ENCODE measurements at places on chromosomes 2 and 18.
A peak's percentile ranks its signal among the peaks of the same experiment; 100 is the strongest.

GRCh38 chr2:198775737-198776136 is 682.0 kb downstream of the SATB2 start:
- DNase-seq = no peak

DNA sequence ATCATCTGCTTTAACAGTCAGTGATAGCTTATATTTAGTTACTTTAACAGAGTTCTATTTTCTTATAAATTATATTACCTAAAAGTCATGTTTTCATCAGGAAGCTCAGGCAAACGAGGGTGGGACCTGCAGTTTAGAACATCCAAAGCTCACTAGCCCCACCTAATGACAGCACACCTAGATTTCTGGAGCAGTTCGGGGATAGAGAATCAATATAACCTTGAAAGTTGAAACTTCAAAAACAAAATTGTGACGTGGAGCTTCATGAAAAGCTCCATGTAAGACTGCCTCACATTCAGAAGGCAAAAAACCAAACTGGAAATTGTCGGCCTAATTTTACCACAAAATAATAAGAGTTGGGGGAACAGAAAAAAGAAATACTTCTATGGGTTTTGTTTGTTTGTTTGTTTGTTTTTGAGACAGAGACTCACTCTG is 185.9 kb upstream of the CCDC150 start:
- DNase-seq = peak; percentile 37

- DNase-seq = no peak
These were observed 206.4 kb upstream of the SMAD2 start for GRCh38 chr18:48136827-48137373.

DNA sequence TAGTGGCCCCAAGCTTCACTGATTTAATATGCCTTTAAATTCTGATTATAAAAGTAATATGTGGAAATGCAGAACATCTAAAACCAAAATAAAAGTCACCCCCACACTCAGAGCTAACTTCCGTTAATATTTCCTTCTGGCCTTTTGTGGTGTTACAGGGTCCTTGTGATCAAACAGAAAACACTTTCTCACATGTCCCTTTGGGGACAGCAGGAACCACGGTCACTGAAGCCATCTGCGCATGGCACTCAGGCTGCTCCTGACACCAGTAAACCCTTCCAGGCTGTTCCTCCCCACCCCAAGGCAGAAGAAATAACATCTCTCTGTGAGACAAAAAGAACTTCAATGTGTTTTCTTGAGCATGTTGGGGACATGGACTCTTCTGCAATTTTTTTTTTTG is 25.1 kb upstream of the GPR17 start:
- no peak for DNase-seq

DNA sequence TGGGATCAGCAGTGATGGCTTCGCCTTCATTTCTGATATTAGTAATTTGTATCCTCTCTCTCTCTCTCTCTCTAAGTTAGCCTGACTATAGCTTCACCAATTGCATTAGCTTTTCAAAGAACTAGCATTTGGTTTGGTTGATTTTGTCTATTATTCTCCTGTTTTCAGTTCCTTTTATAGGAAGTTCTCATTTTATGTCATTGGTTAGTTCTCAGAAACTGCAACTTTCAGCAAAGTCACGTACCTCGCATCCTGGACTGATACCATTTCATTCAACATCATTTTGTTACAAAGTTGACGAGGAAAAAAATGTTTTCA is 450.8 kb downstream of the EIPR1 start:
- DNase-seq = no peak

DNA sequence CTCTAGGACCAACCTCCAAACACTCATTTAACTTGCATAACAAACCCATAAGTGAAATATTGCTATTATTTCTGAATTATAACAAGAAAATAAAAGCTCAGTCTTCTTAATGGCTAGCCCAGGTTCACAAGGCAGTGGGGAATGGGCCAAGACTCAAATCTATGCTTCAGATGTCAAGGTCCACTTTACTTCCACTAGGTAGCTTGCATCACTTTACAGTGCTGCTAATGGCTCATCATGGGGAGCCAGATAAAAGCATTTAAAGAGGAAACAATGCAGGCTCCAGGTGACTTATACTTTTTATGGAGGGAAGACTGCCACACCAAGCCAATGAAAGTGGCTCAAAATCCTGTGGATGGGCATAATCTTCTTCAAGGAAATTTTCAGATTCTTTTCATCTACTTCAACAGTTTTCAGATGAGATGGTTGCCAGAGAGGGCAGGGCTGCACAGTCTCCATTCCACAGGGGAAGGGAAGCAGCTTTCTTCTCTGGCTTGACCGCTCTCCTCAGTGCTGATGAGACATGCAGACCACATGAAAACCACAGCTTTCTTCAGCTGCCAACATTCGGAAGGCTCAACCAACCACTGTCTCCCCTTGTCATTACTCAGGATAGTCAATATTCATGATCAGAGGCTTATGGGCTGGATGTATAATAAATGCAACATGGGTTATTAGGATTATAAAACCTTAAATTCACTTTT is 361.9 kb upstream of the MEX3C start:
- DNase-seq = no peak

DNA sequence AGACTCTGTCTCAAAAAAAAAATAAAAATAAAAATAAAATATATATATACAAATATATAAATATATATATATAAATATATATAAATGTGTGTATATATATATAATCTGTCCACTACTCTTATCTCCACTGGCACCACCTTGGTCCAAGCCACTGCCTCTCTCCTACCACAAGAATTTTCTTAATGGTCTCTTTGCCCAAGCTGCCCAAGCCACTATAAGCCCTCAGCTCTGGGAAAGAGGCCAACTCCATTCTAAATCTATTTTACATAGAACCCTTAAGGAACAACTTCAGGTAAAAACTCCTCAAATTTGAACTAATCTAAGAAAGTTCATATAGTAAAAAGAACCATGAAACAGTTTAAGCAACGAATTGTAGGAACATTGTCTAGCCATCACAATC is 45.6 kb upstream of the GREB1L start:
- no peak for DNase-seq

- DNase-seq = no peak
These were observed 118.1 kb upstream of the EPAS1 start for GRCh38 chr2:46179037-46179621.

- DNase-seq = no peak
These were observed 37.7 kb upstream of the MEX3C start for GRCh38 chr18:51235009-51235789.

DNA sequence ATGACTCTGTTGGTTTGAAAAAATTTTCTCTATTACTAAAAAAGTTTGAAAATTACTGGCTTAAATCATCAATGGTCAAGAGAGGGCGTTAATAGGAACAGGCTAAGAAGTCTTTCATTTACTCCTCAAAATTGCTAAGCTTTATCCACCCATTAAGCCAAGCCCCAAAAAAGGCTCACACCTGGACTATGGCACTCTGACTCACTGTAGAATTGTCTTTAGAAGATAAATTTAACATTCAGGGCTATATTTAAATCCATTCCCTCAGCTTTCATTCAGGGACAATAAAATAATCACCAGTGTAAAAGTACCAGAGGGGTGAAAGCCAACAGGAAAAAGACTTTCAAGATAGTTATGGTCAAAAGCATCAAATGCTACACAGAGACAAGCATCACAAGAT is 80.0 kb downstream of the SESTD1 start:
- DNase-seq = no peak

DNA sequence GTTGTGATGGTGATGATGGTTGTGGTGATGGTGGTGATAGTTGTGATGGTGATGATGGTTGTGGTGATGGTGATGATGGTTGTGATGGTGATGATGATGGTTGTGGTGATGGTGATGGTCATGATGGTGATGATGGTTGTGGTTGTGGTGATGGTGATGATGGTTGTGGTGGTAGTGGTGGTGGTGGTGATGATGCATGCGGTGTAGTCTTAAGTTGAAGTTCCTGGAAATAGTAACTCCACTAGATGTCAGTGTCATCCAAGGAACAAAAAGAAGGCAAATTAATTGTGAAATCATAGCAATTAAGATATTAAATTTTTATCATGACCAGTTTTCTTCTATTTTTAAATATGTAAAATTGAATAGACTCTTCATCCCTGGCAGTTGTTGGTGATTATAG is 309.2 kb downstream of the AGAP1 start:
- no peak for DNase-seq

DNA sequence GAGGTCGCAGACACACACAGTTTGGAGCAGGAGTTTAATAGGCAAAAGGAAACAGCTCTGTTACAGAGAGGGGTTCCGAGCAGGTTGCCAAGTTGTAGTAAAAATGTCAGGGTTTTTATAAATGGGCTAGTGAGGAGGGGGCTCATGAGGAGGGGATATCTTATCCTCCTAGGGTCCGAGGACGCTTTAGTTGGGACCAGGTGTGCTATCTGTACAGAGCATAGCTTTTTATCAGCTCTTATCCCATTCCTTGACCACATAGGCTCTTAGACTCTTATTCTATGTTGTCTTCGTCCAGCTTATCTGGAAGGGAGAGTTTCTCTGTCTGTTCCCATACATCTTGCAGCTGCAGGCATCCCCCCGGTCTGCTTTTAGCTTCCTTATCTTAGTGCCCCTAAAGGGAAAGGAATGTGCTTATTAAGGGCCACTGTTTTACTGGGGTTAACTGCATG is 44.7 kb downstream of the PDK1 start:
- no peak for DNase-seq

DNA sequence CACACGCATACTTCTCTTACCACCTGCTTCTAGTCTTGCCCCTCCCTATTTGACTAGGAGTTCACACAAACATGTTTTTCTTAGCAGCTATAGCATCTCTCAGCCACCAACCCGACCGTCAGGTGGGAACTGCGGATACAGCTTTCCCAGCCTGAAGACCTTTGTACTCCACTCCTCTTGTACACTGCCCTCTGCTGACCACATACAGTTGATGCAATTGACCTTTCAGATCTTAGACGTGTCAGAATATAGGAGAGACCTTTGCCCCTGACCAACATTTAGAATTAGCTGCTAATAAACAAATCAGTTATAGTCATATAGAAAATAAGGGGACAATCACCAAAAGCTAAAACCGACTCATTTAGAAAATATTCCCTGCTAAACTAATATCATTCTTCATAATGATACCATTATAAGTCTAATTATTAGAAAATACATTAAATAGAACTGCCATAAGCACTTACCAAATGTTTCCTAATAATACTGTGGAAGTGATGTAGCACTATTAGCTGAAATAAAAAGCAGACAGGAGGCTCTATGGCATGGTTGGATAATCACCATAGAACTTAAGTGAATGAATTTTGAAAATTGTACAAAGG is 208.4 kb downstream of the RAD51AP2 start:
- DNase-seq = peak; percentile 38

DNA sequence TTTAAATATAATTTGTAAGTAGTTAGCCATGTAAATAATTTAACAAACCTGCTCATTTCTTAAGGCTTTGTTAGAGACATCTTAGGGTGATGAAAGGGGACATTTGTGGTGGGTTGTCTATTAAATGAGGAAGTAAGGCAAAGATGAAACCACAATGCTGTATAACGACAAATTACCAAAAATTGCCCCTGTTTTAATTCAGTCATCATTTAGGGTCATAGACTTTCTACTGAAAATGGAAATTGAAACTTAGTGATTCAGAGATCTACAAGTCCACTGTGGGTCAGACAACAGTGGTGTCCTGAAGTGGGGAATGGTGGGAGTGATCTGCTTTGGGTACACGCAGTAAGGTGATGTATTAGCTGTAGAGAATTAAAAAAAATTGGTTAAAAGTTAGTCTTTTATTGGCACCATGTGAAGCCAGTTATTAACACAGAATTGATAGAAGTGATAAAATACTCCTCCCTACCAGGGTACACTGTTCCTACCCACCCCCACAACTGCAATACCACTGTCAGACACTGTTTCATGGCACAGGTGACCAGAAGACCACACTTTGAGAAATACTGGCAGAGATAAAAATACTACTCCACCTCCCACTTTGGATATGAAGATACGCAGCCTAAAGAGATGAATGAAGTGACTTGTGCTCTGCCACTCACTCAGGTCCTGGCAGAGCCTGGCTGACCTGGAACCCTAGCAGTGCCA is 13.4 kb downstream of the CERS6 start:
- no peak for DNase-seq

GRCh38 chr2:62042944-62043343 is 137.5 kb downstream of the COMMD1 start:
- no peak for DNase-seq

- no peak for DNase-seq
These were observed 158.9 kb upstream of the GLI2 start for GRCh38 chr2:120576509-120577474.

DNA sequence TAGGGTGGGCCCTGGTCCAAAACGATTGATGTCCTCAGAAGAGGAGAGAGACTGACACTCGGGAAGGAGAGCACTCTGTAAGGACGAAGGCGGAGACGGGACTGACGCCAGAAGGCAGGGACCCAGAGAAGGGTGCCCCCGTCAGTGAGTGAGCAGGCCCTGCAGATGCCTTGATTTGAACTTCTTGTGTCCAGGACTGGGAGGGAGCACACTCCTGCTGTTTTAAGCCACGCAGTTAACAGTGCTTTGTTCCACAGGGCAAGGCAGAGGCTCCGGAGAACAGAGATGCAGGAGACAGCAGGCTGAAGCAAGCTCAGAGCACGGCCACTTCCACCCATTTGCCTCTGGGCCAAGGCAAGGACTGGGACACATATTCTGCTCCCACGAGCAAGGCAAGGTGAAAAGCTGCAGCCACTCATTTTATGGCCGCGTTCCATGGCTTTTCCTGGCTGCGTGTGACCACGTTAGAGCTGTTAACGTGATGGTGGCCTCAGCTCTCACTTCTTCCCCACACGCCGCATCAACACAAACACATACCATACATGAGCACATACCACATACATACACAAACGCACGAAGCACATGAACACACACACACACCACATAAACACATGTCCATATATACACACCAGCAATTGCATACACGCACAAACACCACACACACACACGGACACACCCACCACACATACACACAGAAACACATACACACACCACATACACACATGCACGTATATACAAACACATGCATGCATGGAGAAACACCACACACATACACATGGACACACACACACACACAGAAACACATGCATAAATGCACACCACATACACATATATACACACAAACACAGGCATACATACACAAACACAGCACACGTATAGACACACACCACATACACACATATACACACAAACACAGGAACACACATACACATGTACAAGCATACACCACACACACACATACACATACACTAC is 521.0 kb upstream of the MYT1L start:
- no peak for DNase-seq

GRCh38 chr2:165725421-165725820 is 68.6 kb downstream of the GALNT3 start:
- peak; percentile 2 for DNase-seq
